ENCODE measurements at places on chromosomes 1 and 21. TPM values are rescaled to one million over a fixed set of nuclear protein-coding genes. Genes with fewer than 3 reads are reported as not detected.

OPTC gene
- total RNA-seq = not detected

DNM3 gene
- 5.2 TPM for total RNA-seq

GJA9 gene
- not detected for total RNA-seq

SYTL1 gene
- 22.7 TPM for total RNA-seq

HORMAD1 gene
- total RNA-seq = 0.39 TPM

SPRR2B gene
- not detected for total RNA-seq

EFNA3 gene
- 10.9 TPM for total RNA-seq

C21orf58 gene
- 4.1 TPM for total RNA-seq

ORC1 gene
- 3.3 TPM for total RNA-seq

DENND2C gene
- total RNA-seq = 14.9 TPM

CDA gene
- 2.1 TPM for total RNA-seq

ESRRG gene
- total RNA-seq = 2.3 TPM

ACTA1 gene
- total RNA-seq = 472 TPM

KIAA1614 gene
- total RNA-seq = 4.5 TPM

PLA2G2A gene
- 4.8 TPM for total RNA-seq

AADACL3 gene
- total RNA-seq = 6.1 TPM
